Right renal pelvis (tissue), 4 donors: ENCODE measurements at places on chromosomes 3 and 15. TPM values are rescaled to one million over a fixed set of nuclear protein-coding genes. Genes with fewer than 3 reads are reported as not detected.

The OR5K2 gene
- not detected for polyA plus RNA-seq

The ARGFX gene
- not detected for polyA plus RNA-seq

The ROPN1 gene
- not detected for polyA plus RNA-seq

The GREM1 gene
- polyA plus RNA-seq = 0.58 TPM

The ZNF660 gene
- 8.2 TPM for polyA plus RNA-seq

The CFAP91 gene
- 21.7 TPM for polyA plus RNA-seq

The RTP1 gene
- not detected for polyA plus RNA-seq

The CCDC174 gene
- 34.2 TPM for polyA plus RNA-seq
